Vagina (tissue), 2 donors: ENCODE measurements at places on chromosomes 2 and 18.

DNA sequence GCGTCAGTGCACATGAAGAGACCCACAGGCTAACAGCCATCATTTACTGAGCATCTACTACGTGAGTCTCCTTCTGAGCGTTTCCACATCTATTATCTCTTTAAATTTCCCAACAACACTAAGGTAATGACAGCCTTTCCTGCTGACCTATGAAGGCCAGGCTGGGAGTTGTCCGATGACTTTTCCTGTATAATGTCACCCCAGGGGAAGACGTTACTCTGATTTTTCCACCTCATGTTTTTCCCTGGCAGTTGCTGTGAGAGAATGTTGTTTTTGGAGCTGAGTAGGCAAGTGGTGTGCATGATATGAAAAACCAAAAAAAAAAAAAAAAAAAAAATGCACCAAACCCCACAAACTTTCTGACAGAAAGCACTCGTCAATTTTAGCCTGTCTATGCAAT is 207.6 kb downstream of the SLC8A1 start:
- DNase-seq, result no peak

DNA sequence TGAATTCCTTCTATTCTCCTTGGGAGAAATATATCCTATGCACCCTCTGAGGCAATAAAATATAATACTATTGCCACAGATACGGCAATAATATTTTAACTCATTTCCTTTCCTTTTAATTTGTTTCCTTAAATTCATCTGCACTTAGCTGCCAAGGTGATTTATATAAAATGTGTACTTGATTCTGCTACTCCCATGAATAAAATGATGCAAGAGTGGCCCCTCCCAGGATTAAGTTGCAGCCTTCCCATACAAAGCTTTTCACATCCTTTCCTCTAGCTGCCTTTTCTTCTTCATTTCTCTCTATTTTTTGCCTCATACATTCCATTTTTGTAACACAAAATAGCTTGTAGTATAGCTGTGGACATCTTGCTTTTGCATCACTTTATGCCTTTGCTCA is 464.1 kb upstream of the ZEB2 start:
- no peak for DNase-seq

GRCh38 chr2:60350791-60351190 is 202.7 kb downstream of the BCL11A start:
- peak; percentile 46 for DNase-seq

DNA sequence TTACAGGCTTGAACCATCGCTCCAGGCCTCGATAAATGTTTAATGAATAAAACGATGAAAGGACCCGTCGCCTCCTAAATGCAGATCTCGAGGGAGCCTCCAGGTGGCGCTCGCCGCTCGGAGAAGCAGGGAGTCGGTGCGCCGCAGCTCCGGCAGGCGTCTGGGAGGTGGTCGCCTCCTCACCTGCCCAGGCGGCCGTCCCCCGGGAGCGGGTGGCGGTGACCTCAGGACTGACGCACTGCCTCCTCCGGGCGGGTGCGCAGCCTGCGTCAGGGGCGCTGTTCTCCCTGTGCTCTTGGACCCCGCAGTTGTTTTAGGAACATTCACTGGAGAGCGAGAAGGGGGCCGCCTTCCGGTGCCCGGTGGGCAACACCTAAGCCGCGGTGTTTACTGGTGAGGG is 38.6 kb upstream of the POLE4 start:
- DNase-seq, result no peak

GRCh38 chr2:8316356-8316755 is 365.5 kb upstream of the ID2 start:
- DNase-seq, result peak; percentile 49

- no peak for DNase-seq
Measured at GRCh38 chr2:222835143-222835822, 25.6 kb upstream of the ACSL3 start.

DNA sequence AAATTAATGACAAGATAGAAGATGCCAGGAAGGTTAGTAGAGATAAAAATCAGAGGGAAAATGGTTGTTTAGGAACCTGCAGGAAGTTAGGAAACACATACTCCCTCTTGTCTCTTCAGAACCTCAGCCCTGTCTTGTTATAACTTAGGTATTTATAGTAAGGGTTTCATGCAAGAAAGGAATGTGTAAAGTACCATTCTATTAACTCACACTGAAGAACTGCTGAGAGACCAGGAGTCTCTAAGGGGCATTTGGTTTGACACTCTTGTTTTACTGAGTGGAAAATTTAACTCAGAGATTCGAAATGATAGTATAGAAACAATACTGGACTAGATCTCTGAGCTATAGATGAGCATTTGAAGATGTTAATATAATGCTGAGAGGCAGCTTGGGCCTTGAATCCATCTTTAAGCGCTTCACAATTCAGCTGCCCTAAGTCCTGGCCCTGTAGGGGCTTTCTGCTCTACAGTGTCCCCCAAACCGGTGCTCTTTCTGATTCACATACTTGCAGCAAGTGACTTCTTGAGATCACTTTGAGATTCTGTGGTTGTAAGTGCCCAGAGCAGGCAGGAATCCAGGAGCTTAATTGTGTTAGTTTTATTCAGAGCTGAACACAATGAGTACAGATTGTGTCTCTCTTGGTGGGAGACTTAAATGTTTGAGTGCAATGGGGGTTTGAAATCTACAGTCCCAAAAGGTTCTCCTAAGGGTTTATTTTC is 235.0 kb upstream of the RGPD4 start:
- DNase-seq, result no peak

DNA sequence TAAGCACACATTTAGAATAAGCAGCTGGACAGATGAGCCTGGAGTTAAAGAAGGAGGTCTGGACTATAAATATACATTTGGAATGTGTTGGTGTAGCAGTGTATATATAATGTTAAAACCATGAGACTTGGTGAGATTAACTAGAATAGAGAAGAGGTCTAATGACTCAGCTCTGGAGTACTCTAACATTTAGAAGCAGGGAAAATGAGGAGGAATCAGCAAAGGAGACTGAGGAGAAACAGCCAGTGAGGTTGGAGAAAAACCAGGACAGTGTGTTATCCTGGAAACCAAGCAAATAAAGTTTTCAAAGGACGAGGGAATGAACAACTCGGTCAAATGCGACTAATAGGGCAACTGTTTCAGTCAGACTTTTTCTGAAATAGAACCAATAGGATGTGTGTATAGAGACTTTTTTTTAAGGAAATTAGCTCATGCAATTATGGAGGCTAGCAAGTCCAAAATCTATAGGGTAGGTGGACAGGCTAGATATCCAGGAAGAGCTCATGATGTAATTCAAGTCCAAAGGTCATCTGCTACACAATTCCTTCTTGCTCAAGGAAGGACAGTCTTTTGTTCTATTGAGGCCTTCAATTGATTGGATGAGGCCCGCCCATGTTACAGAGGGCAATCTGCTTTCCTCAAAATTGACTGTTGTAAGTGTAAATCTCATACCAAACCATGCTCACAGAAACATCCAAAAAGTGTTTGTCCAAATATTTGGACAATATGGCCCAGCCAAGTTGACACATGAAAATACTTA is 10.8 kb upstream of the SESTD1 start:
- no peak for DNase-seq

GRCh38 chr2:232971744-232972143 is 41.3 kb downstream of the NGEF start:
- DNase-seq, result peak; percentile 16

DNA sequence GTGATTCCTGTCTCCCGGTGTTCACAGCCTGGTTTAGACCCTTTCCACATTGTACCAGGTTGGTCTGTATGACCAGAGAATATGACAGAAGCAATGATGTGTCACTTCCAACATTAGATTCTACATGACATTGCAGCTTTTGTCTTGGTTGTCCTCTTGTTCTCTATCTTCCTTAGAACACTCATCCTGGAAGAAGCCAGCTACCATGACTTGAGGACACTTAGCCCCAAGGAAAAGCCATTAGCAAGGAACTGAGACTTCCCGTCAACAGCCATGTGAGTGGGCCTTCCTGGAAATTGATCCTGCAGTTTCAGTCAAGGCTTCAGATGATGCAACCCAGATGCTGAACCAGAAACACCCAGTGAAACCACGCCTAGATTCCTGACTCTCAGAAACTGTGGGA is 143.3 kb downstream of the MREG start:
- no peak for DNase-seq

GRCh38 chr18:61435064-61435652 is 101.9 kb downstream of the CDH20 start:
- DNase-seq, result no peak

DNA sequence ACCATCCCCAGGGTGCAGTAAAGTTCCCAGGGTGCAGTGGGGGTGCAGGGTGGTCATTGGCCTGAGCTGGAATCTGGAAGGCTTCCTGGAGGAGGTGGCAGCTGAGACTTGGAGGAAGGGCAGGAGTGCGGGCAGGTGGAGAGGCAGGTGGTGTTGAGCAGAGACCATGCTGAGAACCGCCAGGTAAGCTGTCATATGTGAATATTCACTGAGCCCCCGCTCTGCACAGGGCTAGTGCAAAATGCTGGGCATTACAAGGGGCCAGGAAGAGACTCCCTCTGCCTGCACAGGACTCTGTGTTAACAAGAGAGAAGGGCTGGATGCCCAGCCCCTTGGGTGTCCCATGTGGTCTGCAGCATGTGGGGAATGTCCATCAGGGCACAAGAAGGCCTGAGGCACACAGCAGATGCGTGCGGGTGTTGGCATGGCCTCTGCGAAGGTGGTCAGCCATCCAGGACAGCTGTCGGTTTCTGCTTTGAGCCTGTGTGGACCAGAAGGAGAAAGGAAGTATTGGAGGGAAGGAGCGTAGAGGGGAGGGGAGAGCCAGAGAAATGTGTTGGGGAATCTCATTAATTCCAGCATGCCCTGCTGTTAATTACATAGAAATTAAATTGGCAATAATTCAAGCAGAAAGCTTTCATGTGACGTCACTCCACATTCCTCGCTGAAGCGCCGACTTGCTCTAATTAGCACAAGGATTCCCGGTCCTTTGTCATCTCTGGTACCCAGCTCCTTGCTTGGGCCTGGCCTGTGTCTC is 62.8 kb upstream of the OTOS start:
- no peak for DNase-seq

- no peak for DNase-seq
Measured at GRCh38 chr2:33528441-33528950, 52.0 kb downstream of the RASGRP3 start.

- no peak for DNase-seq
Measured at GRCh38 chr2:190113000-190113399, 50.5 kb upstream of the MSTN start.

GRCh38 chr2:71130905-71131244 is 441 bp downstream of the MPHOSPH10 start:
- no peak for DNase-seq

DNA sequence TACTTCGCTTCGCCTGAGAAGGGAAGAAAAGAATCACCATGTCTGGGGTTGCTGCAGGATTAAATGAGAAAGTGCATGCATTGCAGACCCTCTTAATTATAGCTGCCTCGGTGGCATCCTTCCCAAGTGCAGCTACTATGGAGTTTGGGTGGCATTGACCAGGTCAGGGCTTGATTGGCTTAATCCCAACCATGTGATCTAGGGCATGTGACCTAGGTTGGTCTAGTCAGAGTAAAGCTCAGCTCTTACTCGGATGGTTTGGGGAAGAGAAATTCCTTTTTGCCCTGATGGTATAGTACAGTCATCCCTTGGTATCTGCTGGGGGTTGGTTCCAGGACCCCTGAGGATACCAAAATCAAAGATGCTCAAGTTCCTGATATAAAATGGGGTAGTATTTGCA is 178.2 kb upstream of the RAB12 start:
- peak; percentile 67 for DNase-seq

DNA sequence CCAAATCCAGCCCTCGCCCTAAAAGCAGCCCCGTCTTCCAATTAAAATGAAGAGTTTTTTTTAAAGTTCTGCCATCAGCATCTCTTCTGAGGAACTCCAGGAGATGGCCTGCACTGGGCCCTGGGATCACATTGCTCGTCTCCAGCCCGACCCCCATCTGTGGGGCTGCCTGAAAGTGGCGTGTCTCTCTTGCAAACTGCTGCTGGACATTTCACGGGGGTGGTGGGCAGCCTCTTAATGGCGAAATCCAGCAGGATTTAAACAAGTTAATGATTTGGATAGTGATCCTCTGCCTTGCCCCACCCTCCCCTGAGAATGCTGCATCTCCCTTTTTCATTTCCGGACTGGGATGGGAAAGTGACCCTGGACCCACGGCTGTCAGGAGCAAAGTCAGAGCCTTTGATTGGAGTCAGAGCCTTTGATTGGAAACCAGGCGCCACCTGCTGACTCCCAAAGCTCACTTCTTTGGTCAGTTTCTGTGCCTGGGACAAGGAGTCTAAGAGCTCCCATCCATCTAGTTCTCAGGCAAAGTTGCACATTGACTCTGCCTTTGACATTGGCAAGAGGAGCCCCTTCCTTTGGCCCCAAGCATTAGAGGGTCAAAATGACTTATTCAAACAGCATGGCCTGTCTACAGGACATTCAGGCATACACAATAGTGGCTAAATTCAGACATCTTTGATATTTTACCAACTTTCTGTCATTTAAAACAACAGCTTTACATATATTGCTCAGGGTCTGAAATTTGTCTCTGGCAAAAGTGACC is 155.2 kb downstream of the SH3BP4 start:
- DNase-seq, result no peak

DNA sequence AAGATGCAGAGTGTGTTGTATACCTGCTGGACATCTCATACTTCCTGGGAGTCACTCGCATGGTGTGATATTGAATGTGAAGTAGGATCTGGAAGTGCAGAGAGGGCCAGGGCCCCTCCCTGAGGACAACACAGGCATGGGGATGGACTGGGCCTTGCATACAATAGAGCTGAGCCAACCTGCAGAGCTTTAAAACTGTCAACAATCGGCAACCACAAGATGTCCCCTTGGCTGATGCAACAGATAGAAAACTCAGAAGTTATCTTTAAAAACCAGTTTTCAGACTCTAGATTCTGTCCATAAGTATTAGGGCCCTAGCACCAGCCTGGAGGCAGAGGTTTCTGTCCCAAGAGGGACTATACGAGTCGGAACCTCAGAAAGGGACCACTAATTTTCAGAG is 19.7 kb downstream of the EVA1A start:
- peak; percentile 40 for DNase-seq

DNA sequence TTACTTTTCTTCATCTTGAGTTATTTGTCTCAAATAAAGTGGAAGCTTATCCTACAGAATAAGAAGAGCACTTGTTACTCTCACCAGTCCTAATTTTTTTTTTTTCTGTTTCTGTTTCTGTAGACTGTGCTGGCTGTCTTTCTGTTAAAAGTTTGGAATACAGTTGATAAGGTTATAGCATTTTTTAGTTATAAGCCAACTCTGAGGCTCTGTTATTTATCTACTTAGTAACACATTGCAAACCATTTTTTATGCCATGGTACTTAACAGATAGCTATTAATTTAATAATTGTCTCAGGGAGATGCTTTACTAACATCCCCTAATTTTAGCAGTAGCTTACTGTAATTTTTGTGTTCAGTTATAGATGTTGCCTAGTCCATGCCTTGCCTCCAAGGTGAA is 37.9 kb downstream of the CREB1 start:
- no peak for DNase-seq

DNA sequence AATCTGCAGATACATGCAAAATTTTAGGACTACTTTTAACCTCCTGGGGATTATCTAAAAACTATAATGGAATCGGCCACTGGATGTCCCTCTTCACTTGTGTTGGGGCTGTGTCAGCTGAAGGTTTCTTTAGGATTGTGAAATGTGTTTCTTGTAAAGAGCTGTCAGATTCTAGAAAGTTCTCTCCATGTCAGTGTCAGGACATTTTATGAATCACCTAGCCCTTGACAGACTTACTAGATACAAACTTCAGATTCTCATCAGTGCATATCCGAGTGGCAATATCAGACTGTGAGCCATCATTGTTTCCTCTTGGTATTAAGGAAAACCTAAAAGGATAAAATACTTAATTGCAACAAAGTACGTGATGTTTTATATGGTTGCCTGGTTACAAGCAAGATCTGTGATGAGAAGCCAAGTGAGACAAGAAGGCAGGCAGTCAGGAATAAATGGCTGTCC is 107.3 kb downstream of the CPS1 start:
- DNase-seq, result no peak
